ENCODE measurements at places on chromosomes 2 and 18.

GRCh38 chr2:70986499-70987189, 8.0 kb downstream of the TEX261 start:
- no peak for DNase-seq

DNA sequence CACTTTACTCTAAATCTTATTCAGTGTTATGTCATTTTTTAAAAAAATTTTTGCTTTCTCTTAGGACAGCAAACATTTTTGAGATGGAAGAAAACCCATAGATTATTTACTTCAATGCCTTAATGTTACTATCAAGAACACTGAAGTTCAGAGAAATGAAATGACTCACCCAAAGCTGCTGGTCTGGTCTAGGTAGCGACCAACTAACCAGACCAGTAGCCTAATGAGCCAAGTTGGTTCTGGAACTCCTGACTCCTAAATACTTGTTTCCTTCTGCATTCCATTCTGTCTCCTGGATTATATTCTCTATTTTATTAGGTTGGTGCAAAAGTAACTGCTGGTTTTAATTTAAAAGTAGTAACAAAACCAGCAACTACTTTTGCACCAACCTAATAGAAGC, 35.4 kb downstream of the SLC8A1 start:
- DNase-seq, result no peak

- no peak for DNase-seq
Observed at GRCh38 chr18:5040476-5040875, 156.6 kb downstream of the AKAIN1 start.

GRCh38 chr2:23386339-23387220, 1.6 kb downstream of the KLHL29 start:
- peak; percentile 19 for DNase-seq

DNA sequence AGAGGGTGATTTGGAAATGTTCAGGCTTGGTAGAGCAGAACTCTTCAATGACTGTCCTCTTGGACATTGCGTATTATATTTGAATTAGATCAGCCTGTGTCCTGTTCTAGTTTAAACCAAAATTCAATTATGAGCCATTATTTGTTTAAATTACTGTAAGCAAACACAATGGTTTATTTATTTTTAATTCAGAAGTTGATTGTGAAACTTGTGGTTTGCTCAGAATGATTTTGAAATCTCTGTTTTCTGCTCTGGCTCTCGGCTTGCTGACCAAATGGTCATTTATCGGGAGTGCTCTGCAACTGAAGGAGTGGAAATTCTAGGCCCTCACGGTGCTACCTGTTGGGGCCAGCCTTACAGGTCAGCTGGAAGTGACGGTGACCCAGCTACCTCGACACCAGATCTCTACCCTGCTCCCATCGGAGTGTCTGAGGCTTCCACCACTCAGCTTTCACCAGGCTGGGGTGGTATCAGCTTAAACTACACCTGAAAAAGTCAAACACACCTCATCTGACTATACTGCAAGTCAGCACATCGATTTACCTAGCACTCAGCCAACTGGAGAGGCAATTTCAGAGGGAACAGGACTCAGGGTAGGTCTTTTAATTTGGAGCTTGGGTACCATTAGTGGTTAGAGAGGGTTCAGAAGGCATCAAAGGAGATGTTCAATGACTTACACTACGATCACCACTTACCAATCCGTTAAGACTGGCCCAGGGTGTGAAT, 36.8 kb upstream of the GPD2 start:
- DNase-seq, result peak; percentile 23

DNA sequence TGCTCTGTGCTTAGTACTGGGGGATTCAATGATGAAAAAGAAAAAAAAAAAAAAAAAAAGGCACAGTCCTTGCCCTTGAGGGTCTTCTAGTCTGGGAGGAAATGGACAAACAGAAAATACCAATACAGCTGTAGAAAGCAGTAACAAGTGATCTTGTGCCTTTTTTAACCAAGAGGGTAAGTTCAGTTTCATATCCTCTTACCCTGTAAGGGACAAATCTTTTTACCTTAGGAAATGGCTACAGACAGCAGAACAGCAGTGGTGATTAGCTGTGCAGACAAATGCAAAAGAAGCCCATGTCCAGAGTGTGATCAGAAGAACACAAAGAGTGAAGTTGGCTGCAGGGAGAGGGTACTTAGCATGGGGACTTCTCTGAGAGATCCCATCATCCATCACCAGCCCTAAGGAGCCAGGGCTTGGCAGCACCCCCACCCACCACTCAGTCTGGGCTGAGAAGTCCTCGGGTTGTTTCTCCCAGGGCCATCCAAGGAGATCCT, 102.9 kb downstream of the ALPK2 start:
- DNase-seq, result no peak

DNA sequence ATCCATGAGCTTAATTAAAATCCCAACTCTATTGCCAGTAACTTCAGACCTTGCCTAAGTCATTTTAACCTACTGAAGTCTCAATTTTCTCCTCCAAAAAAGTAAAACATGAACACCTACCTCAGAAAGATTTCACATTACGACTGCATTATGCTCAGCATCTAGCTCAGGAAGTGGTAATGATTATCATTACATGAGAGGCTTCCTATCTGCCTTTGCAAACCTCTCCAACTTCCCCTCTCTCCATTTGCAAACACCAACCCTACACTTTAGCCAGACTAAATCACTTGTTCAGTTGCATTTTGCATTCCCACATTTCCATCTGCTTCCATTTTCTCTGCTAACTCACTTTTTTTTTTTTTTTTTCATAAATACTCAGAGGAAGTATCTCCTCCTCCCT, 6.8 kb downstream of the SLC38A11 start:
- DNase-seq, result no peak

DNA sequence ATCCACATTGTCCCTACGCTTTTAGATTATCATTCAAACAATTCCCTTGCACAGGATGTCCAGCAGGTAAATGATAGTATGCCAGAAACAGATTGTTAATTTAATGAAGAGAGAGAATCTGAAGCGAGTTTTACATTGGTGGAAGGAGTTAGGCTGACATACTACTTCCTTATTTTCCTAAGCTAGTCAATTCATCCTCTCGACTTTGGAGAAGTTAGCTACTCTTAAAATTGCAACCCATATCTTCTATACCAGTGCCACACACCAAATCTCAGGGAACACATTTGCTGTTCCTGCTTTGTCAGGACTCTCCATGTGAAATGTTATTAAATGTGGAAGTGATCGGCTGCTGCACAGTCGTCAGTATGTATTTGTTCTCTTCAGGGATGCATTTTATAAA, 249.2 kb downstream of the NAPG start:
- DNase-seq, result no peak

GRCh38 chr18:79947054-79947755, 4.2 kb downstream of the SLC66A2 start:
- DNase-seq, result no peak

GRCh38 chr2:206533977-206534376, 90.6 kb downstream of the ADAM23 start:
- DNase-seq, result no peak

- peak; percentile 29 for DNase-seq
Observed at GRCh38 chr2:221569871-221570270, 2.2 kb downstream of the EPHA4 start.

DNA sequence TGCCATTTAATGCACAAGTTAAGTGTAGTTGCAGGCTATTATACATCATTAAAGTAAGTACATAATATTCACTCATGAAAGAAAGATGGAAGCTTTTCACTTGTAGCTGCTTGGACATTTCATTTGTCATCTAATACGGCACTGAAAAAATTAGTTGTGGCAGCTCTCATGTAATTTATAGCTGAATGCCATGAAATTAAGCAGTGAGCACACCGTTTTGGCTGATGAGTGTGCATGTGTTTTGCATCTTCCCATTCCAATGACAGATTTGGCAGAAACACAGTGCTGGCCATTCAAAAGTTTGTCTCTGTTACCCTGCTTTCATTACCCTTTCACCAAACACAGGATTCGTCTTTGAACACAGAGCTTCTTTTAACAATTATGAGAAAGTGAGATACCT, 174.0 kb downstream of the PTGR3 start:
- no peak for DNase-seq

GRCh38 chr18:31197676-31198075, 35.0 kb upstream of the DSC1 start:
- DNase-seq, result peak; percentile 50

DNA sequence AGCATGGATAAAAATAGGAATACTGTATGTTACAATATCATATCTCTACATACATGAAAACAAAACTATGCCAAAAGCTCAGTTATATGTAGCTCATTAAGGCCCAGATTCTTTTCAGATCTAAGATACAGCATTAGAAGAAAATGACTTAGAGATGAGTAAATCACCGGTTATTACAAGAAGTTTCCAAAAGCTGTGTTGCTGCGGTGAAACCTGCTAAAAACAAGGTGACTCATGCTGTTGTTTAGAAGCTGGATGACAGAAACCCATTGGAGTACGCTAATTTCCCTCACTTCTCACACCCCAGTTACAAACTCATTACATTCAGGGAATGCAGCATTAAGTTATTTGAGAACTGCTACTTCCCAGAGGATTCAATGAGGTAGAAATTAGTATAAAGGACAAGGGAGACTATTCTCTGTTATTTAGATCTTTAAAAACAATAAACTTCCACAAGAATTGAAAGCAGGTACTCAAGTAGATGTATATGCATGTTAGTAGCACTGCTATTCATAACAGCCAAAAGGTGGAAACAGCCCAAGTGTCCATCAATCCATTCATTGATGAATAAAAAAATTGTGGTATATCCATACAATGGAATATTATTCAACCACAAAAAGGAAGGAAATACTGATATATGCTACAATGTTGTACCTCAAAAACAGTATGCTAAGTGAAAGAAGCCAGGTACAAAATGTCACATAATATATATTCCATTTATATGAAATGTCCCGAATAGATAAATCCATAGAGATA, 32.6 kb downstream of the RBKS start:
- DNase-seq, result no peak

DNA sequence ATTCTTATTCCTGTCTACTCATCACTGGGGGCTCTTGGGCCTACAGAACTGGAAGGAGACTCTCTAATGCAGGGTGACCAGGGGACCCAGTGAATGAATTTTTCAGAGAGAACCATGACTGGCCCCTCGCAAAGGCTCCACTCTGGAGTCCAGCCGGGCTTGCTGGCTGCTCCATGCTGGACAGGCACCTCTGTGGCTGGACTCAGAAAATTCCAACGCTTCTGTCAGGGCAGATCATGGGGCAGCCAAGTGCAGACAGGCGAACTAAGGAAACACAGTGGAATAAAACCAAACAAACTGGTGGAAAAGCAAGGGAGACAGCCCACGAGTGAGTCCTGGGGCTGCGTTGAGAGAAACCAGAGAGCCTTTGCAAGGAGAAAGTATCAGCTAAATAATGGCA, 57.2 kb downstream of the ACAA2 start:
- DNase-seq, result no peak

GRCh38 chr2:106097038-106098000, 96.8 kb downstream of the UXS1 start:
- DNase-seq, result no peak

DNA sequence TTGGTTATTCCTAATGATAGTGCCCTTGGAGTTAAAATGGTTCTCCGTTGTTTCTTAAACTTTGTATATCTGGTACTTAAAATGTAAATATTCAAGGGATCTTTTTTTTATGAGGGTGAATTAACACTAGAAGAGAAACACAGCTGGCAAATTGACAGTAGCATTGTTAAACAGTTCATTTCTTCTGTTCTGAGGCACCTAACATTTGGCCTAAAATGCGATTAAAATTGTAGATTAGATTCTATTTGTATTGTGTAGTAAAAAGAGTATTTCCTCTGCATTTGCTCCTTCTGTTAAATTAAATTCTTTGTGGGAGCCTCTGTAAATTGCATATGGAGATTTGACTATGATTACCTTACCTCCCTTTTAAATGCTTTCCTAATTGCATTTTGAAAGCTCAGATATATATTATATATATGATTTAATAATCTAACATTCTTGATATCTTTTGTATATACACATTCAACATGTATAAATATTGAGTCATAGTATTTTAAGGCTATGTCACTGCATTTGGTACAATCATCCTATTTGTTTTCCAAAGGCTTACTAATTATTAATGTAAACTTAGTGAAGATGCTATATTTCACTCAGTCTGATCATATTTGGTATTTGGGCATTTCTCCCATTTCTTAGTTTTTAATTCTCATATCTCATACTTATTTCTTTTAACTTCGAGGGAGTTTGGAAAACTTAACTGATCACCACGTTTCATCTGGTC, 124.4 kb downstream of the AGPS start:
- no peak for DNase-seq

- DNase-seq, result no peak
Observed at GRCh38 chr2:86477349-86477748, 36.2 kb downstream of the KDM3A start.

DNA sequence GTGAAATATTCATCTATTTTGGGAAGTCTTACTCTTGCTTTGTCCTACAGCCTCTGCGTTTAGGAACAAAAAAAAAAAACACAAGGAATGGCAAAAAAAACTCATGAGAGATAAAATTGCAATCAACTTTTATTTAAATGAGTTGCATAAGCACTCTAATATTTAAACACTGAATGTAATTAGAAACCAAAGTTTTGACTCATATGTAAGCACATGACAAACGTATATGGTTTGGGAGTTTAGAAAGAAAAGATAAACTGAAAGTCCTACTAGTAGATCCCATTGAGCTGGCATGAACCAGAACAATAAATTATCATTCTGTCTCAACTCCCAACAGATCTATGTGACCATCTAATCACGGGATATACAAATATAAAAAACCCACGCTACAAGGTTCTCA, 44.8 kb downstream of the REV1 start:
- no peak for DNase-seq

- no peak for DNase-seq
Observed at GRCh38 chr18:74175658-74176057, 27.3 kb downstream of the TIMM21 start.

GRCh38 chr2:30315391-30316063, 84.2 kb downstream of the LBH start:
- no peak for DNase-seq

DNA sequence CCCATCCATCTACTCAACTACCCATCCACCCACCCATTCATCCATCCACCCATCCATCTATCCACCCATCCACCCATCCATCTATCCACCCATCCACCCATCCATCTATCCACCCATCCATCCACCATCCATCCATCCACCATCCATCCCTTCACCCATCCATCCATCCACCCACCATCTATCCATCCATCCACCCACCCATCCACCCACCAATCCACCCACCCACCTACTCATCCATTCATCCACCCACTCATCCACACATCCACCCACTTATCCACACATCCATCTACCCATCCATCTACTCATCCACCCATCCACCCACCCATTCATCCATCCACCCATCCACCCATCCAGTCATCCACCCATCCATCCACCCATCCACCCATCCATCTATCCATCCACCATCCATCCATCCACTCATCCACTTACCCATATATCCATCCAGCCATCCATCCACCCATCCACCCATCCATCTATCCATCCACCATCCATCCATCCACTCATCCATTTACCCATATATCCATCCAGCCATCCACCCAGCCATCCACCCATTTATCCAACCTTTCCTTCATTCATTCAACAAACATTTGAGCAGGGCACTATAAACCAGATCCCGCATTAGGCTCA, 2.1 kb upstream of the NGEF start:
- DNase-seq, result no peak

Data from NCI-H1105 treated with DMSO at 0.1 percent for 48 hours (cell line).